Stimulated activated CD4-positive, alpha-beta T cell treated with anti-CD3 and anti-CD28 coated beads, Interleukin-1b, Interleukin-23, amount 100 ng/mL, for 48 hours (primary cell): ENCODE measurements at places on chromosomes 2 and 18.

GRCh38 chr2:18749912-18750526, 160.7 kb upstream of the NT5C1B start:
- DNase-seq: peak; percentile 17

- no peak for DNase-seq
Observed at GRCh38 chr2:68784915-68785314, 50.3 kb downstream of the ARHGAP25 start.

- DNase-seq: no peak
Observed at GRCh38 chr2:28068088-28068487, 177.6 kb downstream of the BABAM2 start.

DNA sequence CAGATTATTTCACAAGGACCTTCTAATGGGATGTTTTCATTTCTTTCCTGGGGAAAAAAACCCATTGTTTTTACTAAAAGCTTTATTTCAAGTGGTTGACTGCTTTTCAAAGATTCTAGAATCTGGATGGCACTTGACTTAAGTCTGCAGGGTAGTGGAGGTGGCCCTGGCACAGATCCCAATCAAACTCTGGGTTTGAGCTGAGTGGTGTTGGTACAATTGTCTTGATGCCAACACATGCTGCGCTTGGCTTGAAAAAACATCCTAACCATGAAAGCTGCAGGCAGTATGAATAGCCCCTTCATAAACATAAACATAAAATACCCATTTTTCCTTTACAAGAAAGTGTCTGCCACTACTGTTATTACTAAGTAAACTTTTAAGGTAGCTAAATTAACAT, 3.6 kb downstream of the PAPOLG start:
- DNase-seq: no peak

DNA sequence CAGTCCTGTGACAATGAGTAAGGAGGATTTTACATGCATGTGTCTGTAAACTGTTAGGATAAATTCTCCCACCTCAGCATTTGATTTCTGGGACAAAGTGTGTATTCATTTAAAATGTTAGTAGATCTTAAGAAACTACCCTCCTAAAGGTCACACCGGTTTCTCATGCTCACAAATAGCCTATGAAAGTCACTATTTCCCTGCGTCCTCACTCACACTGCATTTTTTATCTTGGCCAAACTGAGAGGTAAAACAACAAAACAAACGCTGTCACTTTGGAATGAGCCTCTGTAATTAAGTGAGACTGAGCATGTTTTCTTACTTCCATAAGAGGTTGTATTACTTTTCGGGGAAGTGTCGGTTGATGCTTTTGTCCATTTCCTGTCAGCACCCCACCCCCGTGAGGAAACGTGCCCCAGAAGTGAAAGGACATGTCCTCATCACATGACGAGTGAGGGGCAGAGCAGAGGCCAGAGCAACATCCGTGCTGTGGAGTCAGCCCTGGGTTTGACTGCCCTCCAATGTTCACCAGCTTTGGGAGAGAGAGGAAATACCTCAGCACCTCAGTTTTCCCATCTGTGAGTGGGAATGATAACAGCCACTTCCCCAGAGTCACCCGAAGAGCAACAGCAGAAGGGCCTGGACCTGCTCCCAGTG, 3.1 kb downstream of the GYPC start:
- peak; percentile 75 for DNase-seq

GRCh38 chr2:126753501-126754212, 97.7 kb downstream of the GYPC start:
- DNase-seq: no peak

GRCh38 chr2:160054984-160055725, 7.3 kb downstream of the PLA2R1 start:
- DNase-seq: no peak

GRCh38 chr2:180291060-180291459, 284.0 kb upstream of the CWC22 start:
- DNase-seq: no peak

DNA sequence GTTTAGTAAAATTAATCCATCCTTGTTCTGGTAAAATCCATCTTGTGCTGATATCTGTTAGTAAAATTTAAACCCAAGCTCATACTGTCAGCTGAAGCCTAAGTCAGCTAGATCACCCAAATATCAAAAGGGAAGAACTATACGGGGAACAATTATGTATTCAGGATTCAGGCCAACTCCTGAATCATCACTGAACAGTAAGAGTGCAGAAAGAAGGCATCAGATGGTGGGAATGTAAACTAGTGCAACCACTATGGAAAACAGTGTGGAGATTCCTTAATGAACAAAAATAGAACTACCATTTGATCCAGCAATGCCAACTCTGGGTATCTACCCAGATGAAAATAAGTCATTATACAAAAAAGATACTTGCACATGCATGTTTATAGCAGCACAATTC, 81.8 kb downstream of the RAPGEF4 start:
- no peak for DNase-seq
